ENCODE measurements at places on chromosomes 13 and 19. TPM values are rescaled to one million over a fixed set of nuclear protein-coding genes. Genes with fewer than 3 reads are reported as not detected.

The TNNT1 gene
- not detected for total RNA-seq

DNA sequence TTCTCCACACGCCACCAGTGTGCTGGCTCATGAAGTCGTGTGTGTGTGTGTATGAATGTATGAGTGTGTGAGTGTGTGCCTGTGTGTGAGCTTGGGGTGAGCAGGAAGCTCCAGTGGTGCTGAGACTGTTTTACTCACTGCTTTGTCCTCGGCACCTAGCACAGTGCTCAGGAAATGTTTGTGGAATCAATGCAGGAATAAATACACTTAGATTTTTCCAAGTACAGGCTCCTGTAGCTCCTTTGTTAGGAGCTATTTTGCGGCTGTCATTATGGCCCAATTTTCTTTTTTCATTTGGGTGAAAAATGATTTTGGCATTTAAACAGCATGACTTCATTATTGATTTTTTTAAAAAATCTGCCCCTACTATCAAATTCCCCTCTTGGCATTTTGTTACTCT is 193.5 kb upstream of the KL start:
- DNase-seq, result no peak

DNA sequence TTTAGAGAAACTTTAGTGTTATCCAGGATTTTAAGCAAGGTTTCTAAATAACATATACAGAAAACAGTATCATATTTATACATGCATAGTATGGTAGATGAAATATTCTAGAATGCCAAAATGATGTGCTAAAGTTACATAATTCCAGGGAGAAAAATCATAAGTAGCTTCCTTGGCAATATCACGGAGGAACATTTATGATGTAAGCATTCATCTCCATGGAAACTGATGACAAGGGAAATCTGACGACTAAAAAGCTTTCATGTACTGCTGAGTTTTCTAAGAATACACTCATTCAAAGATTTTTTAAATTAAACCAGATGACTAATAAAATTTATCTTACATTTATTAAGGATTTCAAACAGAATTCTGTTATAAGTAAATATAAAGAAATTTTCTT is 4.7 kb downstream of the TEX30 start:
- DNase-seq, result no peak

DNA sequence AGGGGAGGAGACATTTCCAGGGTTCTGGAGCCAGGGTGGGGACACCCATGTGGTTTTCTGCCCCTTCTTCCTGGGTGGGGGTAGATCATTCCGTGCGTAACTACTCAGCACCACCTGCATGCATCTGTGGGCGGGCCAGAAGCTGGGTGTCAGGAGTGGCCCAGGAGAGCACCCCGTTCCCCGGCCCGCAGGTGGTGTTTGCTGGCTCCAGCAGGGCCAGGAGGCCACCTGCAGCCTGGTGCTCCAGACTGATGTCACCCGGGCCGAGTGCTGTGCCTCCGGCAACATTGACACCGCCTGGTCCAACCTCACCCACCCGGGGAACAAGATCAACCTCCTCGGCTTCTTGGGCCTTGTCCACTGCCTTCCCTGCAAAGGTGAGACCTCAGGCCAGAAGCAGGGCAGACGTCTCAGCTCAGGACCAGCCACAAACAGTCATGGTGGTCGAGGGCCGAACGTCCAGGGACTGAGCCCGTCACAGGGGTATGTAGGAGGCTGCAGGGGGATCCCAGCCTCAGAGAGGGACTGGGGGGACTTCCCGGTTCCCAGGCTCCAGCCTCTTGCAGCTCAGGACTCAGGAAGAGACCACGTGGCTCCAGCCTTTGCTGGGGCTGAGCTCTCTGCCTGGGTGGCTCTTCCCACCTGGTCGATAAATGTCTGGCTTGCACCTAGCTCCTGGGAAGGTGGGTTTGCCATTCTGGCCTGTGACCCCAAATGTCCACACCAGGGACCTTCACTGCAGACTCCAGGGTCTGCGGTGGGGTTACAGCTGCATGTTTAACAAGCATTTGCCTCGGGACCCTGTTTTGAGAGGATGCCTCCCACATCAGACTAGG is 1.6 kb downstream of the FSTL3 start:
- DNase-seq, result no peak

GRCh38 chr19:6958791-6959190 is 62.4 kb downstream of the MBD3L2B start:
- DNase-seq, result no peak

- peak; percentile 88 for DNase-seq
These were observed 33.2 kb upstream of the MEDAG start for GRCh38 chr13:30872685-30873461.

GRCh38 chr19:19966862-19967261 is 66.1 kb downstream of the ZNF93 start:
- DNase-seq, result no peak

DNA sequence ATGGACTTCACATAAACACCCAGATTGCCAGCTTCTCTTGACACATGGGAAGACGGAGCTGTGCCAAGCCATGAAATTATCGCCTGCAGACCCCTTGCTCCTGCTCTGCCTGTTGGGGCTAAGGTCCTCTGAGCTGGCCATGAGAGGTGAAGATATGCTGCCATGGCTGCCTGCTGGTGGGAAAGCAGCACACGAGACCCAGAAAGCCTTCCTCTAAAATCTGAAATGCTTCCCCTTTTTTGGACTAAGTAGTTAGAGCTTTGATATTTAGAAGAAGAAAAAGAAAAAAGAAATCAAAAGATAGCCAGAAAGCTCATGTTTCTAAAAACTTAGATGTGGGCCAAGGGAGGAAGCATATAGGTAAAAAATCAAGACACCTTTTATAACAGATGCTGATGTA is 11.2 kb downstream of the WDFY2 start:
- DNase-seq, result no peak

- DNase-seq, result no peak
These were observed 48.4 kb downstream of the AKAP11 start for GRCh38 chr13:42320375-42320787.

The SLC25A41 gene
- total RNA-seq, result not detected

The TINCR gene
- total RNA-seq, result 0.43 TPM

Data from posterior vena cava (tissue), 2 donors.